HFF-Myc (cell line): ENCODE measurements at places on chromosomes 7 and 10.

GRCh38 chr7:137687556-137688265, 159.1 kb downstream of the DGKI start:
- DNase-seq: no peak

DNA sequence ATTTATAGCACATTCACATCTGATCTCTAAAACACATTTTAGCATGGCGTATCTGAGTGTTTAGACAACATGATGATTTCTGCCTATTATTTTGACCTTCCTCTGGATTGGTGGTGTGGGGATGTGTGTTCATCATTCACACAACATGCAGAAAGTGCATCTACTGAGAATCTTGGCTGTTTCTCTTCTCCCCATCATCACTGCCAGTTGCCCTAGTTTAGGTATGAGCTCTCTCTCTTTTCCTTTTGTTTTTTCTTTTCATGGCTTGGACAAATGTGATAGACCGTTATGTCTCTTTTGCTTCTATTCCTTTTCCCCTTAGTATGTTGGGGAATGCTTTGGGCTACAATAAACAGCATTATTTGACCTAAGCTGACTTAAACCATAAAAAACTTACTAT, 239.2 kb upstream of the FZD8 start:
- no peak for DNase-seq

DNA sequence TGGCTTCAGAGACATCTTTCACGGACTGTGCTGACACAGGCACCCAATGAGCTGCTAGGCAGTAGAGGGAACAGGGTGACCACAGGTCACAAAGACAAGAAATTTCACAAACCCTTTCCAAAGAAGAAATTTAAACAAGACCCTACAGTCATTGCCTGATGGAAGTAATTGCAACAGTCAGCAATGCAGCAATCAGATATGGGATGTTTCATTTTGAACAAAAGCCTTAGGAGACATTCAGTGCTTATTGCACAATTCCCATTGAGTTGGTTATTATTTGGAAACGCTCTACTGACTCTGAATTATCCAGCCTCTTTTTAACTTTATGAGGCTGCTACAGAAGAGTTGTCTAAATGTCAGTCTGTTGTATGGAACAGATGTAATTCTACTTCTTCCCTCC, 85.5 kb downstream of the ETV1 start:
- no peak for DNase-seq

GRCh38 chr7:85095806-85096205, 91.0 kb downstream of the SEMA3D start:
- no peak for DNase-seq

- DNase-seq: no peak
Observed at GRCh38 chr7:50783801-50784507, 1.3 kb upstream of the GRB10 start.

- no peak for DNase-seq
Observed at GRCh38 chr10:128950916-128951275, 516.1 kb upstream of the MGMT start.
